ENCODE measurements at places on chromosomes 7 and 10.

- DNase-seq: no peak
These were observed 12.5 kb upstream of the DAGLB start for GRCh38 chr7:6460303-6460702.

DNA sequence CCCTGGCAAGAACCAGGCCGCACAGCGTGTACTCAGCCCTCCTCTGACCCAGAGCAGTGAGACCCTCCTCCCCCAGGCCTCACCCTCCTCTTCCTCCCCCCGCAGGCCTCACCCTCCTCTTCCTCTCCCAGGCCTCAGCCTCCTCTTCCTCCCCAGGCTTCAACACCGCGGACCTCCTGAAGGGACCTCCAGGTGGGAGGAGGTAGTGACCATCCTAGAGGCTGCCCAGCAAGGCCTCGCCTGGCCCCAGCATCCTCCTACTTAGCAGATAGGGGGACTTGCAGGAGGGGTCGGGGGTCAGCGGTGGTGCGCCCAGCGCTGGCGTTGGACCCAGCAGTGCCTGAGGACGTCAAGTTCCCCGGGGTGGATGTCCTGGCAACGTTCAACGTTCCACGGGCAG, 270.8 kb downstream of the ELFN1 start:
- DNase-seq: no peak

GRCh38 chr10:104445359-104445758, 91.7 kb downstream of the CFAP58 start:
- peak; percentile 68 for DNase-seq

DNA sequence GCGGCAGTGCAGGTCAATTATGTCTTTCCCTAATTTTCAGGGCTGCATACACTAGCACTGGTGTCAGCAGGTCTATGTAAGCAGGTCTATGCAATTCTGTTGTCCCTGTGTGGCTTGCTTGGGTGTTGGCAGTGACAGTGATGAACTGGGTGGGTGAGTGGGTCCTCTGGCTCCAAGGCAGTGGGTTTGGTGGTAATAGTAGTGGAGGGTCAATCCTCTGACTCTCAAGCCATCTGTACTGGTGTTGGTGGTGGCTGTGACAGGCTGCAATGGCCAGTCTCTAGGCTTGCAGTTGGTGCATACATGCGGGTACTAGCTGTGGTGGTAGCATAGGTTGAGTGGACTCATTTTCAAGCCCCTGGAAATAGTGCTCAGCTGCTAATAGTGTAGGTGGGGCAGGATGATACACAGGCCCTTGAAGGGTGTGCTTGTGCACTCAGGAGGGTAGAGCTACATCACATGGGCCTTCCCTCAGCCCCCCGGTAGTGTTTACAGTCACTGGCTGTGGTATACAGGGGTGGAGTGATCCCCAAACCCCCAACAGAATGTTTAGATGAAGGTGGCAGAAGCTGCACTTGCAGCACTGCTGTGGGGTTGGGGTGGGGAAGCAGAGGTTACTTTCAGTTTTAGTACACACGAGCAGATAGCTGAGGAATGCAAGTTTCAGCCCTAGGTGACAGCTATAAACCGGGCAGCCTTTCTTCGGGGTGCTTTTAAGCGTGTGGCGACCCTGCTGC, 331.3 kb downstream of the PCDH15 start:
- no peak for DNase-seq

GRCh38 chr7:31000161-31000693, 36.5 kb downstream of the GHRHR start:
- no peak for DNase-seq

DNA sequence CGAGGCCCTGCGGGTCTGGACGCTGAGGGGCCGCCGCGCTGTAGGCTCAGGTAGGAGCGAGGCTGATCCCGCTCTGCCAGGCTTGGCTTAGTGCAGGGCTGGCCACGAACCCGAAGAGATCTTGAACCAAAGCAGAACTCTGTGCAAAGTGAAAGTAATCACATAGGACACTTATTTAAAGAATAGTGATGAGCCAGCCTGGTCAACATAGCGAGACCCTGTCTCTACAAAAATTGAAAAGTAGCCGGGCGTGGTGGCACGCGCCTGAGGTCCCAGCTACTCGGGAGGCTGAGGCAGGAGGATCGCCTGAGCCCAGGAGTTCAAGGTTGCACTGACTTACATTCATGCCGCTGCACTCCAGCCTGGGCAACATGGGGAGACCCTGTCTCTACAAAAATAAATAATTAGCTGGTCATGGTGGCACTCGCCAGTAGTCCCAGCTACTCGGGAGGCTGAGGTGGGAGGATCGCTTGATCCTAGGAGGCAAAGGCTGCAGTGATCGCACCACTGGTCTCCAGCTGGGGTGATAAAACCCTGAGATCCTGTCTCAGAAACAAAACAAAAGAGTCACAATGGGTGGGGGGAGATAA, 541 bp downstream of the ZSCAN25 start:
- DNase-seq: no peak
